ENCODE measurements at places on chromosomes 3 and 15. TPM values are rescaled to one million over a fixed set of nuclear protein-coding genes. Genes with fewer than 3 reads are reported as not detected.

Gene FRMD5
- 10.5 TPM for total RNA-seq

Gene ALPK3
- total RNA-seq, result not detected

Gene SERP1
- total RNA-seq, result 93.9 TPM

Gene GNAT1
- not detected for total RNA-seq

Data from SJSA1 (cell line).